ENCODE measurements at places on chromosomes 1 and 21. TPM values are rescaled to one million over a fixed set of nuclear protein-coding genes. Genes with fewer than 3 reads are reported as not detected.

DNA sequence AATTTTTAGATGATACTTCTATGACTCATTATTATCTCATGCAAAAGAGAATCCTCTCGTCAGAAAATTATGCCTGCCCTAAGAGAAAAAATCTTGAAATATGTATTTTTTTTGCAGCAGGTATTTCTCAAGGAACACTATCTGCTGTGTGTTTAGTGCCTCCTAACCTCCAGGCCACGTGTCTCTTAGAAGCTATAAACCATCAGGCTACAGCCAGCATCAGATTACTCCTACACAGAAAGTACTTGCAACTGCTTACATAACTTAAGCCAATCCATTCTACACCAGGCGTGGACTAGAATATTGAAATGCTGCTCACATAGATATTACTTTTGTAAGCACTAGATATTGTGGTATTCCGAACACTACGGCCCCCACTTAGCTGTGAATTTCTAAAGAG lies 933.4 kb downstream of the PLA2G4A start:
- no peak for DNase-seq

DNA sequence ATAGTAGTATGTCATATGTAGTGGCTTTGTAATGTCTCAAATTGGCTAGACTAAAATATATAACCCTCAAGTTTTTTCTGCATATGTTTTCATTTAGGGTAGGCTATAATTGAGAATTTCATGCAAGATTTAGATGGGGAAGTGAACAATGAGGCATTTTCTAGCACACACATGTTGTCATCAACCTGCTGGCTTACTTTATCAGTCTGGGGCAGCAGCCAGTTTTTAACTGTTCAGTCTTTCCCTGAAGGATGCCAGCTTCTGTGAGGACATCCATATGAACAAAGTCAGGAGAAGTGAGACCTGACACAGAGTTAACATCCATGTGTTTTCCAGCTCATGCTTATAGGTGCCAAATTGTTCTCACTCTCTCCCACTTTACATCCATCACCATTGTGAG lies 74.7 kb upstream of the OLFM3 start:
- DNase-seq: no peak

Gene TEDDM1
- polyA plus RNA-seq: 0.15 TPM

Gene MPZL1
- polyA plus RNA-seq: 120 TPM

Gene CFAP74
- 1.5 TPM for polyA plus RNA-seq

DNA sequence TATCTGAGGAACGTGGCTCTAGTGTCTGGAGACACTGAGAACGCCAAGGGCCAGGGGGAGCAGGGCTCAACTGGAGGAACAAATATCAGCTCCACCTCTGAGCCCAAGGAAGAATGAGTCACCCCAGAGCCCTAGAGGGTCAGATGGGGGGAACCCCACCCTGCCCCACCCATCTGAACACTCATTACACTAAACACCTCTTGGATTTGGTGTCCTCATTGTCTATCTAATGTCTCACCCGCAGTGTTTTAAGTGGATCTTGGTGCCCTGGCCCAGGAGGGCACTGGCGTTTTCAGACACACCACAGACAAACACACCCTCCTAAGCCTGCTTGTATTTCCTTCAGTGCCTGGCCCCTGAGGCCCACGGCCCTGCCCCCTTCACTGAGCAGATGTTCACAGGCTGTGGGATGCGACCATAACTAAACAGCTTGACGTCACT lies 2.2 kb upstream of the FALEC start:
- no peak for DNase-seq

Gene CACNA1S
- polyA plus RNA-seq: 2.2 TPM

DNA sequence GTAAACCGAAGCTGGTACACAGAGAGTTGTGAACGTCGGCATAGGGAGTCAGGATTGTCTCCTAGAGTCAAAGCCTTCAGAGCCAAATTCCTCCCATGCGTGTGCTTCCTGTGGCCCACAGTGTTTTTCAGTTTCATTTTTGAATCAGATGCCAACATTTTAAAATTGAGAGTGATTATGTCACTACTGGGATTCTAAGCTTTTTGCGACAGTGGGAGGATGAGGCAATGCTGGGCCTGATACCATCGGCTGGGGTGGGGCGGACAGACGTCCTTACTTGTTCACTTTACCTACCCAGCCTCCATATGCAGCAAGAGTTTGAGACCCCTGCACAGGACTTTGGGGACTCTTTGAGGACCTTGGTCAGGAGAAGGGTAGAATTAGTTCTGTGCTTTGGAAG lies 1.3 kb upstream of the KLHDC7A start:
- no peak for DNase-seq

GRCh38 chr1:197519741-197520334 lies 251.8 kb downstream of the CRB1 start:
- no peak for DNase-seq

DNA sequence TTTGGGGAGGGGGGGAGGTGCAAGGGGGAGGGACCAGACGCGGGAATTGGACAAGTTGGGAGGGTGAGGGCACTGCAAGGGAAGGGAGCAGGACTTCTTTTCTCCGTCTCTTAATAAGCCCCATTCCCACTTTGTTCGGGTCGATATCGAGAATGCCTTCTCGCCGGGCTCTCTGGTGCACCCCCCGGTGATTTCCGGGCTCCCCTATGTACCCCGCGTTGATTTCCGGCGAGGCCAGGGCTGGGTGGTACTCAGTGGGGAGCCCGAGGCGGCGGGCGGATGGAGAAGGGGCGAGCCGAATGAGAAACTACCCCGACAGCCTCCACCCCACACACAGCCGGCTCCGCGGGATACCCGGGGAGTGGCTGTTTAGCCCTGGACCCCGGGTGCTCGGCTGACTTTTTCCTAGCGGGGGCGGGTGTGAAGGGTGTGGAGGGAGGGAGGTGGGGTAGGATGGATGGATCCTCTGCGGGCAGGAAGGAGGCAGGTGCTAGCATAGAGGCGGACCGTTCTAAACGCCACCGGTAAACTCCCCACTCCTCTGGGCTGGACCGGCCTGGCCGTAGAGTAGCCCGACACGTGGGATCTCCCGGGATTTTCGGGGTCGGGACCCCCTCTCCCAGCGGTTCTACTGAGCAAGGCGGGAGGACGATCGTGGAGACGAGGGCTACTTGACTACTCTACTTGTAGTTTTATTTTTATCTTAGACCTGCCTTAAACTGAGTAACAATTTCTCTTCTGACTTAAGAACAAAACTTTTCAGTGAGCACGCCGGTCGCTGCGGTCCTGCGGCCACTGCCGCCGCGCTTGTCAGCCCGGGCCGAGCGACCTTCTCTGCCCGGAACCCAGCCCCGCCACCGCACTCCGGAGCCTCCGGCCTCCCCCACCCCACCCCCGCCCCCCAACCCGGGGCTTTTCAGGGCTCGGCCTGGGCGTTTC lies 1.0 kb downstream of the RNF220 start:
- no peak for DNase-seq

DNA sequence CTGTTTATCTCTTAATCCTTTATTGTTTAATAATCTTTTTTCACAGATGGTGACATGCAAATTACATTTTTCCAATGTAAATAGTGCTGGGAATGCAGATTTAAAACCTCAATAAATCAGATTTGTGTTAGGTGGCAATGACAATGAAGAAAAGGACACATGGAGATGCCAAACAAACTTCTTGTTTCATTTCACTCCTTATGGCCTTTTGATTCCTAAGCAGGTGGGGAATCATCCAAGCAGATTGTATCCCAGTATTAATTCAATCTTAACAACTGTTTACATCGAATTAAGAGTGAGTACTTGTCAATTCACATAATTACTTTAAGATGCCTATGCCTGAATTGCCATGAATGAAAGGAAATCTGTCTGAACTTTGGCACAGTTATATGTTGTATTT lies 98.9 kb upstream of the RGS18 start:
- DNase-seq: no peak

GRCh38 chr1:162590686-162591085 lies 29.2 kb downstream of the UAP1 start:
- DNase-seq: no peak

DNA sequence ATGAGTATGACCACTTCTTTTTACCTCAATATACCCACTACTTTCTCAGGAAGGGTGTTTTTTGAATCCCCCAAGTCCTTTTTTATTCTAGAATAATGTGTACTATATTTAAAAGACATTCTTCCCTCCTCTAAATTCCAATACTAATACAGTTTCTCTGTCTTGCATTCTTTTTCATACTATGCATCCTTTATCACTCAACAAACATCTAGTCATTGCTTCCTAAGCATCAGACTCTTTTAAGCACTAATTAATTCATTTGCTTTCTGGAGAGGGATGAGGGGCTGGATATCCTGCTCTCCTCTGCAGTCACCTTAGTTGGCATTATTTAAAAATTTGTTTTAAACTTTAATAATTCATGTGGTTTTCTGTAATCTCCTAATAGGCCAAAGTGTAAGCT lies 838.8 kb downstream of the KCNT2 start:
- DNase-seq: no peak

- DNase-seq: no peak
Measured at GRCh38 chr1:173356191-173356762, 120.9 kb upstream of the PRDX6 start.

GRCh38 chr1:198794498-198794897 lies 155.7 kb downstream of the PTPRC start:
- no peak for DNase-seq

DNA sequence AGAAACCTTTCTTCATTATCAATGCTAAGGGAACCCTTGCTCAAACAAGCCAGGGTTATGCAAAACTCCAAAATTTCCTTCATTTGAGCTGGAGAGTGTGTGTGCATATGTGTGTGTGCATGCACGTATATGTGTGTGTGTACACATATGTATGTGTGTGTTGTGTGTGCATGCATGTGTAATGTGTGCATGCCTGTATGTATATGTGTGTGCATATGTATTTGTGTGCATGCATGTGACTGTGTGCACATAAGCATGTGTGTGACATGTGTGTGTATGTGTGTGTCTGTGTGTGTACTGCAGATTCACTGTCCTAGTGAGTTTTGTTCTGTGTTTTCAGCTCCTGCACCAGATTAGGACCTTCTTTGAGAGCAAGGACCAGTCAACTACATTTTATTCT lies 28.2 kb downstream of the PAX7 start:
- DNase-seq: no peak

Gene HLX
- polyA plus RNA-seq: 43.7 TPM

Gene ASCL5
- polyA plus RNA-seq: 0.36 TPM

Gene RYR2
- polyA plus RNA-seq: 9.0 TPM

DNA sequence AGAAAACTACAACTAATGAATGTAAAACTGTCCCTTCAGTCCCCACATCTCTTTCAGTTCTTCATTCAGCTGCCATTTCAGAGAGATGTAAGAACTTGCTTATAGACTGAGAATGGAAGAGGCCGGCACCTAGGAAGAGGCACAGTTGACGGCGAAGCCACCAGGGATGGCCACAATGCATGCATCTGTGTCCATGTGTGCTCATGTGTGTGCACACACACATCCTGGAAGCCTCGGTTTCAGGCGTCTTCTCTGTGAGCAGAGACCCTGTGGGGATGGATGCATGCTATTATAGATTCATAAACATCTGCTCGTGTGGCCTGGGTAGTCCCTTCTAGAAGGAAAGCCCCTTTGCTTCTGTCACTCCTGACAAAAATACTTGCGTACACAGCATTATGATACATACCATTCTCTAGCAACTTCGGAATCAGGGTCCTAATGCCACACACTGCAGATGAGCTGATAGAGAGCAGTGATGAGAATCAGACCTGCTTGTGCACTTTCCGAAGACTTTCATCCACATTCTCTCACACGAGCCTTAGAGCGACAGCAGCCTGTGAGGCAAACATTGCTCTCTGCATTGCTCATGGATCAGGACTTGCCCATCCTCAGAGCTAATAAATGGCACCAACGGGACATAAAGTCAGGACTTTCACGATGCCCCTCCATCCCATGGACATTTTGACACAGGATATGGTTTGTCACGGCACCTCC lies 12.4 kb upstream of the GPR61 start:
- no peak for DNase-seq

Gene RNF186
- polyA plus RNA-seq: 0.19 TPM

Gene C1orf122
- 24.8 TPM for polyA plus RNA-seq

DNA sequence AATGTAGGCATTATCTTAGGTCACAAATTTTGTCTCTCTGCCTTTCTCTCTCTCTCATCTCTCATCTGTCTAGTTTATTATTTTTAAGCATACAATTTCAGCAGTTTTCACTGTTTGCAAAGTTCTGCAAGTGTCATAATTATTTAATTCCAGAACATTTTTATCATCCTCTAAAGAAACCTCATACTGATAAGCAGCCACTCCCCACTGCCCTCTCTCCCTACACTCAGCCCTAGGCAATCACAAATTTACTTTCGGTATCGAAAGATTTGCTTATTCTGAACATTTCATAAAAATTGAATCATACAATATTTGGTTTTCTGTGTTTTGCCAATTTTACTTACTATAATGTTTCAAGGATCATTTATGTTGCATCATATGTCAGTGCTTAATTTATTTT lies 16.6 kb downstream of the OR6Y1 start:
- no peak for DNase-seq

Measured in right lung (tissue), 10 donors.